ENCODE measurements at places on chromosomes 2 and 18.

DNA sequence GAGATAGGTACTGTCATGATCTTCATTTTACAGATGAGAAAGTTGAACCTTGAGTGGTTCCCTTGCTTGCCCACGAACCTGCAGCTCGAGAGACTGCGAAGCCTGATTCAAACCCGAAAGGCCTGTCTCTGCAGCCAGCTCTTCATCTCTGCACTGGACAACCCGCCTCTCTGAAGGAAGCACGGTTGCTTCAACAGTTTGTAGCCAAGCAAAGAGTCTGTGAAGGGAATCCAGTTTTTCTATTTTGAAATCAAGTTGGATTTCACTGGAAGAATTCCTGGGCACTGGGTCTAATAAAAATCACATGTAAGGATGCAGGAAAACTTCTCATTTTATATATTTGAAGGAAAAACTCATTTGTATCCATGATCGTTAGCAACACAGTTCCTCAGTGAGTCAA is 21.3 kb upstream of the ICOS start:
- DNase-seq: no peak

- DNase-seq: no peak
Measured at GRCh38 chr18:22485808-22486244, 68.1 kb upstream of the CTAGE1 start.

DNA sequence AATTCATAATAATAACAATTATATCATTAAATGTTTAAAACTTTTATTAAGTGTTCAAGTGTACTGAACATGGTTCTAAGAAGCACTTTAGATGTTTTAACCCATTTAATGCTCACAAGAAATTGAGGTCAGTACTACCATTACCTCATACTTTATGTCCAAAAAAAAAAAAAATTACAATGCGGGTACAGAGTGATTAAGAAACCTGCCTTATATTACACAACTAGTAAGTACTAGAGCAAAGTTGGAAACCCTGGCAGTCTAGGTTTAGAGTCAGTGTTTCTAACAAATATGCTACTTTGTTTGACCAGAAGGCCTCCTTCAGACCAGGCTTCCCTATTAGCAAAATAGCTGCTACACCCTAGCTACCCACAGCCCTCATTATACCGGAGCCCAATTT is 28.5 kb downstream of the PLEKHM3 start:
- no peak for DNase-seq

GRCh38 chr2:66428986-66429612 is 5.8 kb upstream of the MEIS1 start:
- DNase-seq: peak; percentile 50

DNA sequence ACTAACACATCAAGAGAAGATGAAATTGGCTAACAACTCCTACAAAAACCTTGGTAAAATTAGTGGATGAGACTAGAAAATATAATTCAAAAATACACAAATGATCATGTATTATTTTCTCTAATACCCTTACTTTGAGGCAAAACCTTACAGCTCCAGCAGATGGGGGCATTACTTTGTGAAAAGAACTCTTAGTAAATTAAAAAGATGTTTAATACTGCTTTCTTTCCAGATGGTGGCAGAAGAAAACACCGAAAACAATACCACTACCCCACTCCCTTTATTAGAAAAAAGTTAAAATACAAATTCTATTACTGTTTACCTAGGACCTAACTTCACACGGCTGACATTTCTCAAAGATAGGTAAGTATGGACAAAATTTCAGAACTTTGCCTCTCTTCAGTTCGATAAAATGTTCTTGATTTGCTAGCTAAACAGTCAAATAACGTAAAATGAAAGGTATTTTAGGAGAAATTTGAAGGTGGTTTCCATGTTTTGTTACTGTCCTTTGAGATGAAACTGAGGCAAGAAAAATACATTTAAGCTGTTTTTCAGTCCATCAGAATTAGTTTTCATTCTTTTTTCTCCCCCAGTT is 30.6 kb downstream of the ORC4 start:
- DNase-seq: peak; percentile 50

GRCh38 chr2:74406035-74406434 is 15.4 kb downstream of the C2orf81 start:
- no peak for DNase-seq

GRCh38 chr2:147100406-147101035 is 744.3 kb upstream of the ACVR2A start:
- DNase-seq: no peak

DNA sequence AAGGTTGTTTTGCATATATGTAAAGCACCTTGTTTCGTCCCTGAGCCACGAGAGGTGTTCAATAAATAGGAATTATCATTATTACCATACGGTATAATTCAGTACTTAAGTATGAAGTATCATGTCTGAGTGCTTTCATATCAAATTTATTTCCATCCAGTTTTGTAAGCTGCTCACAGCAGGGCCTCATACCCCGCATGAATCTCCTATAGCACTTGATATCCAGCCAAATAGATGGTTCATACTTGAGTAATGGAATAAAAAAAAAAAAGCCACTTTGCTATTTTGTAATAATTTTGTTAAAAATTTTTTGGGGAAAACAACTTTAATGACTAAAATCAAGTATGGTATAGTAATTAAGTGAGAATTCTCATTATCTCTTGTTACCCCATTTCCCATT is 160.8 kb upstream of the NOSTRIN start:
- no peak for DNase-seq

DNA sequence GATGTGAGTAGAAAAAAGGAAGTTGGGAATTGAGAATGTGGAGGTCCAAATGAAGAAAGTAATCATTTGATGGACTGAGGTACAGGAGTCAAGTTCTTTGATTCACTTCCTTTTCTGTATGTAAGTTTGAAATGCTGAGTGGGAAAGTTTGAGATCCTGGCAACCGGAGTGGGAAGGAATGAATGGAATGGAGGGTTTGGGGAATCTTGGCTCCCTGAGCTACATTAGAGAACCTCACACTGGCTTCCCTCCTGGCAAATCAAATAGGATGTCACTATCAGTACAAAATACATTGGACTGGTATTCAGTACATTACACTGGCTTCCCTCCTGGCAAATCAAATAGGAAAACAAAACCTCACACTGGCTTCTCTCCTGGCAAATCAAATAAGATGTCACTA is 9.8 kb upstream of the RNF138 start:
- no peak for DNase-seq

DNA sequence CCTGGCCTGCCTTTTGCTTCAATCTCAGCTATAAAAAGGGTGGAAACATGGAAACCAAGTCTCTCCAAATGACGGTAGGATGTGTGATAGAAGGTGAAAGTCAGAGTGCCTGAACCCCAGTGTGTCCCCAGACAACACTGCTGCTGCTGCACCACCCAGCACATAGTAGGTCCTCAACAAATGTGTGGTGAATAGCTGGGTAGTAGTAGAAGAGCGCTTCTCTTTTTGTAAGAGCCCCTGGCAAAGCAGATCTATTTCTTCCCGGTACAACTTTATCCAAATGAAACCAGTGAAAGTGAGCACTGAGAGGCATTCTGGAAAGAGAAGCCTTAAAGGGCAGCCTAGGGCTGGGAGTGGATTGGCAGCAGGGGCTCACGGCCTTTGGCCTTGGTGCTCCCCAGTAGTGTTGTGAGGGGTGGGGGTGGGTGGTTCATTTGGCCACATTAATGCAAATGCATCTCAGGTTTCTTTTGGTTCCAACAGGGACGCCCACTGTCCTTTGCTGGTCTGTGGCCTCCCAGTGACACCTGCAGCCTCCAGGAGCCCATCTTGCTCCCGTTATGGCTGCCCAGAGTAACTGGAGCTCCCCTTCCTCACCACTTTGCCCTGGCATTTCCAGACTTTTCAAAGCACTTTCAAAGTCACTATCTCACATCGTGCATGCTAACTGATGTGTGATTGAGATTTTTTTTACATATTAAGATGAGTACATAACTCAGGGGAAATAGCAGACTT is 304.3 kb upstream of the EPAS1 start:
- no peak for DNase-seq

- no peak for DNase-seq
Measured at GRCh38 chr18:59485382-59485781, 126.3 kb upstream of the LMAN1 start.

DNA sequence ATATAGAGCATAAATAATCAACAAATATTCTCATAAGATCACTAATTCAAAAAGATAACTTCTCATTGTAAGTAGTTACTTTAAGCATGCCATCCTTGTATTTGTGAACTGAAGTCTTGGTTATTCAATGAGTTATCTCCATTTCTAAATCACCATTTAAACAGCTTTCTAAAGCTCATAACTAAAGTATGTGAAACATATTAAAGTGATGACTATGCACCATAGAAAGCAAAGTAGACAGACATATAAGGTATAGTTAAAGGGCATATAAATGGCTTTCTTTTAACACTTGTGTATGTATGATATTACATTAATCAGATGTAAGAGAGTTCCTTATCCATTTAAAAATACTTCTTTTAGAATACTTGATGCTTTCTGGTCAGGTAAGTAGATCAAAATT is 83.5 kb downstream of the IKZF2 start:
- DNase-seq: no peak

GRCh38 chr2:152682663-152683062 is 34.6 kb downstream of the PRPF40A start:
- no peak for DNase-seq

GRCh38 chr18:13640266-13640860 is 86.0 kb downstream of the FAM210A start:
- no peak for DNase-seq

DNA sequence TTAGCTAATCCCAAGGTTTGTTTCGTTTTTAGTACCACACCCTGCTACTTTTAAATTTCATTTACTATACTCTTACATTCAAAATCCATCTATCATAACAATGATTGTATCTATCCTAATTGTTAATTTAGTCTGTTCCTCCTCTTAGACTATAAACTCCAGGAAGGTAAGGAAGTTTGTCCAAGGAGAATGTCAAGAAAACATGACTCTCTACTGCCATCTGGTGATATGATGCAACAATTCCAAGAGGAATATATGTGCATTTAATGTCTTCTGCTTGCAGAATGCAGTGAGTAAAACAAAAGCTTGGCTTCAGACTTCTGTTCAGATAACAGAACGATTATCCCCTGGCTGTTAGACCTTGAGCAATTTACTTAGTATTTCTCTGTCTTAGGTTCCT is 1267.1 kb downstream of the LRP1B start:
- peak; percentile 23 for DNase-seq

GRCh38 chr2:147223119-147223518 is 621.7 kb upstream of the ACVR2A start:
- no peak for DNase-seq

DNA sequence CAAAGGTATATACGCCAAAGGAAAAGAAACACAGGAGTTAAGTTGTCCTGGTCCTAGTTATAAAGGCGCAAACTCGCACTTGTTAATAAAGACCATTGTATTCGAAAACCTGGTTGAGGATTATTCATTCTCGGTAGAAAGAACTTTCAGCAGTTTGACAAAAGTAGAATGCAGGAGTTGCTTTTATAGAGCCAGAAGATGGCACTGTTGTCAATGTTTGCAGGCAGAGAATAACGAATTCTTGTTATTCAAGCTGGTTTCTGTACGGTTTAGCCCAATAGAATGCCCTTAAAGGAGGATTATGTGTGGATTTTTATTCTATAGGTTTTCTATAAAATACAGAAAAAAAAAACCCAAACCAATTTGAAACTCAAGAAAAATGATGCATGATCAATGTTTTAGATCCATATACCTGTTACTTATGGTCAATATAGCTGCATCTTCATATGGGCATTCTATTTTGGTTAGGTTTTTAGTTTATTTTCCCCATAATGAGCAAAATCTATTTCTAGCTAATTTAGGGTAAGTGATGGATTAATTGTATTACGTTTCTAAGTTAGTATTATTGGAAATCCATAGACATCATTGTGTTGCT is 510.3 kb downstream of the PLCL1 start:
- peak; percentile 51 for DNase-seq

- DNase-seq: no peak
Measured at GRCh38 chr2:43676322-43677050, at the start of gene C1GALT1C1L. Gene C1GALT1C1L, minus strand, starts transcription at chr2:43676429. Its CDS starts 107 bp downstream, at chr2:43676322.

DNA sequence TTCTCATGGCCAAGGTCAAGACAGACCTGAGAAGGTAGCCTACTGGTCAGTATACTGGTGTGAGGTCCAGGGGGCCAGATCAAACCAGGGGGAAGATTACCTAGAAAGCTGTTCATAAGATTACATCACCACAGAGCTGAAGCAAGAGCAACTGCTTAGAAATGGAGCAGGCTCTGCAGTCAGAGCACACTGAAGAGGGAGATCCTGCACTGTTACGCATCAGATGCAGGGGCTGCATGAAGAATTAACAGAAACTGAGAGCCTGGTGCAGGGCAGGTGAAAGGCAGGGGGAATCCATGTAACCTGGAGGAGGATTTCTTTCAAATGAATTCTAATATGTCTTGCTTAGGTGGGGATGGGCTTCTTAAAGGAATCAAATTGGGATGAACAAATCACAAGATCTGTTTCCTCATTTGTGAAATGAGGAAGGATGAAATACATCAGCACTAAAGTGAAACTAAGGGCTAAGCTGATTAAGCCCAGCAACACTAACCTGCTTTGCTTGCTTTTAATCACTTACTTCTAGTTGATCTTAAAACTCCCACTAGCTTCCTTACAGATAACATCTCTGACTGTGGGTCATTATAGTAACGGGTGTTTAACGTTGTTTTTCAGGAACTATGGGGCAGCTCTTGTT is 74.3 kb upstream of the ADAM23 start:
- DNase-seq: peak; percentile 68

DNA sequence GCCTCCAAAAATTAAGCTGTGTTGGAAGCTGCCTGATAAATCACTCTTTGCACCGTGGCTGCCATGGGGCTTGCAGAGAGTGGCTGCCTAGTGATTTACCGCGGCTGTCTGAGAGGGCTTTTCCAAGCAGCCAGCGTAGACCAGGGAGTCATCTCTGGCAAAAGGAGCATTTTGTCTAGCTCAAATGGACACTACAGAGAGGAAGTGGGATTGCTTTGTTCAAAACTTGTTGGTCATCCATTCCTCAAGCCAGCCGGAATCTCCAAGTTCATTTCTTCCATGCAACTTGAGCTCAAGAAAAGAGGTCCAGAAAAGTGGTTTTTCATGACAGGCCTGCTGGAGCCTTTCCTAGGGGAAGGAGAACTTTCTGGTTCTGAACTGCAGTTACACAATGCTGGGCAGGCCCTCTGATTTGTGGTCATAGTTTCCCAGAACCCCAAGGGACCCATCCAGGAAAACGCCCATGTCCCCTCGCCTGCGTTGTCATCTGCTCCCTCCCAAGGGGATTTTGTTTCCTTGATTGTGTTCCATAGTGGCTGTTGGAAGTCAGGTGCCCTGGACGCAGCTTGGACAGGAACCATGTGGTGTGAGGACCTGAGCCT is 108.1 kb downstream of the TRIB2 start:
- DNase-seq: peak; percentile 9

GRCh38 chr2:3102081-3102921 is 275.3 kb downstream of the EIPR1 start:
- DNase-seq: no peak

Data from suppressor macrophage treated with lipopolysaccharide for 4 hours (primary cell).